D721Med (cell line): ENCODE measurements at places on chromosomes 1 and 21.

- DNase-seq, result no peak
Measured at GRCh38 chr1:58304346-58304975, 242.1 kb downstream of the OMA1 start.

DNA sequence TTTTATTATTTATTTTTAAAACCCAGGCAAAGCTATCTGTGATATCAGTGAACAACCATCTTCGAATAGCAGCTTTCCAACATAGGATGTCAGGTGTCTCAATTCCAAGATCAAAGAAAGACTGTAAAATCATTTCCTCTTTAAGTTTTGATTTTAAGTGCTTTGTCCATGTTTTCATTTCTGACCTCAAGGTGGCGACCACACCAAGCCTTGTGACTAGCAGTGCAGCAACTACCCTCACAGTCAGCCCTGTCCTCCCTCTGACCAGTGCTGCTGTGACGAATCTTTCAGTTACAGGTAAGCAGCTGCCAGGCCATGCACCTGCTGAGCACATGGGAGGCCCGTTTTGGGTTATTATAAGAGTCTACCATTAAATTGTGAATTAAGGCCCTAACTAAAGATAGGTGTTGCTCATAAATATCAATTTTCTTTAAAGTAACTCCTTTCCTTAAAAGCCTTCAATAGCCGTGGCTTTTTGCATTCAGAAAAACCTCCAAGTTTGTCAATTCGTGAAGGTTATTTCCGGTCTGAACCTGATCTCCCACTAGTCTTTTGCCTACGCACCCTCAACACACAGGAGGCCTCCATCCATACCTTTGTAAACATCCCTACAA, 117.0 kb downstream of the CD247 start:
- no peak for DNase-seq

DNA sequence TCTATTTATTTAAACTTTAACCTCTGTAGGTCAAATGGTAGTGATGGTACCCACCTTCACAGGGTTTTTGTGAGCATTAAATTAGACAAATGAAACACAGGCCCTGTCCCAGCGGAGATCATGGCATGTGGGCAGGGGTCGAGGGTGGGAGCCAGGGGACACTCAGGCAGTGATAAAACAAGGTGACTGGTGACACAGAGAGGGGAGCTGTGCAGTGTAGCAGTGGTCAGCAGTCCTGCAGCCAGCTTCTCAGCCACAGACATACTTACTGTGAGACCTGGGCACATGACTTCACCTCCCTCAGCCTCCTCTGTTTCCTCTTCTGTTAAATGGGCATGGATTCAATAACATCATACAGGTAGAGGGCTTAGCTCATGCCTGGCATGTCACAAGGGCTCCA, 44.9 kb downstream of the SRRM1 start:
- DNase-seq, result no peak

DNA sequence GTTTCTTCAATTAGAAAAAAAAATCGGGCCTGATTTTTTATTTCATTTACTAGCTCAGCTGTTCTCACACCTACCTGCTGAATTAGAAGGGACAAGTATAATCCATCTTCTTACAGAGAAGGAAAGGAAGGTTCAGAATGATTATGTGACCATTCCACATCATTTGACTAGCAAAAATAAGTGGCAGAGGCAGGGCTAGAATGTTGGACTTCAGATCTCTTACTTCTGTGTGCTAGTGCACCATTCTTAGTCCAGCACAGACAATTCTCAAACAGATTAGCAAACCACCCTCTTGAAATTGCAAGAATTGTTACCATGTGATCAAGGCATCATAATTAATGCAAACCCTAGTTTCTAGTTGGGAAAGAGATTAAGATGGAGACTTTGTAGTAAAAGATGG, 32.7 kb downstream of the CTH start:
- DNase-seq, result no peak

DNA sequence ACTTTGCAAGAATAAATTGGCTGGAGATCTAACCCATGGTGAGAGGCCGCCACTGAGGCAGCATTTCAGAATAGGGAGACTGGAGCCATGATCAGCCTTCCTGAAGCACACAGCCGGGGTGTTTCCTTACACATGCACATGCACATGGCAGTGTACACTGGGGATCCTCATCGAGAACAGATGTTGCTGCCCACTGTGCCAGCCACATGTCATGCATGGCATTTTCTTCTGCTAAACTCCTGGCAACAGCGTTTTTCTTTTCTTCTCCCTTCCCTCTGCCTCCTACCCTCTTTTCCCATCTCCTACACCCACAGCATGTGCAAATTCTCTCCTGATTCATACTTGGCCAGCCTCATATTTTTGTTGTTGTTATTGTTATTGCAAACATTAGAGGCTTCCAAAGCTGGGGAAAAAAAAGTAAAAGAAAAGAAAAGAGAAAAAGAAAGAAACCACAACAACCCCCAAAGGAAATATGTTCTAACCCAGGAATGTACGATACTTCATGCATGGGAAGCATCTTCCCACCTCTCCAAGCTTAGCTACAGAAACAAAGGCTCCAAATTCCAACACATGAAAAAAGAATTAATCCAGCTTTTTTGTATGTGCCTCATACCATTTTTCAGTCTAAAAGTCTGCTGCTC, 344.0 kb downstream of the ASTN1 start:
- no peak for DNase-seq

GRCh38 chr1:181178241-181178879, 89.9 kb downstream of the IER5 start:
- no peak for DNase-seq

DNA sequence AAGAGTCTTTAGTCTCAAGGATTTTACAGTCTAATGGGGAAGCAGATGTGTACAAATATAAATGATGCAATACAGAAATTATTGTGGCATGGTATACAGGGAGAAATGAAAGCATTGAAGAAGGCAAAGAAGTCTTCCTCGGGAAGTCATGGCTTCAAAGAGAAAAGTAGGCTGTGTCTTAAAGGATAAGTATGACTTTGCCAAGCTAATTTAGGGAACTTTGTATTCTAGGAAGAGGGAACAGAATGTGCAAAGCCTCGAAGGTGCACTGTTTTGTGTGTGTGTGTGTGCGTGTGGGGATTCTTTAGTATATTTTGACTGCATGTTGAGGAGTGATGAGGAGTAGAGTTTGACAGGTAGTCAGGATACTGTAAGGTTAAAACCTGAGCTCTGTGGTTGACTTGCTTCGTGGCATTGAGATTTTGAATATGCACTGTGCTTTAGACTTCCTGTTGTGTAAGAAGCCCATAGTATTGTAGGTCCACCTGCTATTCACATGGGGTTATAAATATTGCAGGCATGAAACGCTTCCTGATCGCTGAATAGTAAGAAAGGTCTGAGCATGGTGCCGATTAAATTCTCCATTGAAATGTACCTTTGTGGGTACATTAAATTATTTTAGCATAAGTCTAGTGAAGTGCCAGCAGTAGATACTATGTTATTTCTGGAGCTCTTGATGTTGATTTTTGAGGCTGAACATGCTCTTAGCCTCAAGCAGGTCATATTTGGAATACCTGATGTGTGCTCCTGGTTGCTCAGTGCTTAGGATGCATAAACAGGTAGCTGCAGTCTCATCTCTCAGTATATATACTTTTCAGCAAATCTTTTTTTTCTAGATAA, 8.0 kb downstream of the SMAP2 start:
- DNase-seq, result no peak

DNA sequence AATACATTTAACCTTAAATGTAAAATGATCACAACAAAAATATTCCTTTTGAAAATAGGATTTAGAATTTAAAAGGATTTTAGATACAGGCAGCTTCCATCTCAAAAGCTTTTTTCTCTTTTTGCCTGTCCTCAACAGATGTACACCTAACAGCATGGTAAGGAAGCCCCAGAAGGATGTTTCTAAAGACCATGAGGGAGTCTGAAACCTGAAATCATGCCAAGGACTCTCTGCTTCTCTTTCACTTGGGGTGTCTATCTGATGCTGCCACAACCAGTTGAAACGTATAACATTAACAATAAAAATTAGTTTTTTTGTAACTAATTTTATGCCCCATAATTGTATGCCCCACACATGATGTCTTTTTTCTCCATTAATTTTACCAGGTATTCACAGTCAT, 5.4 kb upstream of the ZNF281 start:
- DNase-seq, result no peak

DNA sequence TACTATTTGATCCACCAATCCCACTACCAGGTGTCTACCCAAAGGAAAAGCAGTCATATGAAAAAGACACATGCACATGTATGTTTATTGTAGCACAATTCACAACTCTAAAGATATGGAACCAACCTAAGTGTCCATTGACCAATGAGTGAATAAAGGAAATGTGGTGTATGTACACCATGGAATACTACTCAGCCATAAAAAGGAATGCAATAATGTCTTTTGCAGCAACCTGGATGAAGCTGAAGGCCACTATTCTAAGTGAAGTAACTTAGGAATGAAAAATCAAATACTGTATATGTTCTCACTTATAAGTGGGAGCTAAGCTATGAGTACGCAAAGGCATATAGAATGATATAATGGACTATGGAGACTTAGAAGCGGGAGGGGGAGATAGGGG, 12.6 kb downstream of the ADIPOR1 start:
- no peak for DNase-seq

DNA sequence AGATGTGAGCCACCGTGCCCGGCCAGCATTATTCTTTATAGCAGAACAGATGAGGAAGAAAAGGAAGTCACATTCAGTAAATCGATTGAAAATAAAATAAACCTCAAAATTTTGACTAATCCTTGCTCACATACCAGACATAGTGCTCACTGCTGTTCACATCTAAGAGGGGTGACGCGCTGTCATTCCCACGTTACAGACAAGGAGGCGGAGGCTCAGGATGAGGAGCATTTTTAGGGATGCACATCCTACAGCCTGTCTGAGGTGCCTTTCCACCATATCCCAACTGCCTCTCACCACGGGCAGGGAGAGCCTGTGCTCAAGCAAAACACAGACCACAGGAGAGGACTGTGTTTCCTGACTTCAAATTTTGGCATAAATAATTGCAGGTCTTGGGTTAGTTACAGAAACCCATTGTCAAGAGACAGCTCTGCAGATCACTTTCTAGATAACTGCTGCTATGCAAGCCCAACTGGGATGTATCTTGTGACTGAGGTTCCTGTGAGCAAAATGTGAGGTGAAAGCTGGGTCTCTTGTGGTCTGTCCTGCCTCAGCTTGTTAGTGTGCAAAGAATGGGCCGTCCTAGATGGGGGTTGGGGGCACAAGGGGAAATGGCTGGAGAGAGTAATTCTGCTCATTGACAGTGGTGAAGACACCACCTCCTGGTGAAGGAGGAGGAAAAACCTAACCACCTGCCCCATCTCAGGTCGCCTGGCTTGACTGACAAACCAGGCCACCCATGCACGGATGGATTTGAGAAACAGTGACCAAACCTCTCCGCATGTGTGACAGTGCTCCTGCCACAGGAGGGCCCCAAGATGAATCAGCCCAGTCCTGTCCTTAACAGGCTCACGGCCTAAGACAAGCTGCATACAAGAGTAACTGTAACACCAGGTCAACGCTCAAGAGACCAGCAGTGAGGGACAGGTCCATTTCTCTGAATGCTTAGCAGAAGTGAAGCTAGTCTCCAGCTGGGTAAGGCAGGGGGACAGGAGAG, 8.2 kb downstream of the TNN start:
- DNase-seq, result no peak

GRCh38 chr21:41562101-41563000, 54.4 kb upstream of the TMPRSS2 start:
- no peak for DNase-seq

DNA sequence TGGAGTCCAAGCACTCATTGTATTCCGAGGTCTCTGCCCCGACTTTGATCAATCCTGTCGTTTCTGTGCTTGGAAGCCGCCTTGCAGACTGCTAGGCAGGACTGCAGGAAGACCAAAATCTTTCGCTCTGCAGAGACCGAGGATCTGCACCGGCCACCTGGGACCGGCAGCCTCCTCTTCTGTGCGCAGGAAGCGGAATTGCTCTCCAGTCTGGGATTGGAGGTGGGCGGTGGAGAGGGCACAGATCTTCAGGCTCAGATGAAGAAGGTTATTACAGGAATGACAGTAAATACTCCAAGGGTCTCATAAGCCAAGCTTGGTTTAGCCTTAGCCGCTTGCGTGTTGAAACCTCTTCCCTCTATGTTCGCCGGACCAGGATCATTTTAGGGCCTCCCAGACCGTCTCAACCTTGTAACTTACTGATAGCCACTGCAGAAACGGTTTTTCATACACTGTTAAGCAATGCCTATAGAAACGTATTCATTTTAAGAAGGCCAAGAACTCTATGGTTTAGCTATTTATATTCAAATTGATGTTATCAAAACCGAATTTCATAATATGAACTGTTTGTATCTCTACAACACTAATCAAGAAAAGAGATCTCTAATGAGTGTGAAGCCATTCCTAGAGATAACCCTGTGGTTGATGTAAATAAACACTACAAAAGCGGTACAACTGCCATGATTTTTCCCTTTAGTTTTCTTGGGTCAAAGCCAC, 1.1 kb downstream of the MIA3 start:
- DNase-seq, result no peak

DNA sequence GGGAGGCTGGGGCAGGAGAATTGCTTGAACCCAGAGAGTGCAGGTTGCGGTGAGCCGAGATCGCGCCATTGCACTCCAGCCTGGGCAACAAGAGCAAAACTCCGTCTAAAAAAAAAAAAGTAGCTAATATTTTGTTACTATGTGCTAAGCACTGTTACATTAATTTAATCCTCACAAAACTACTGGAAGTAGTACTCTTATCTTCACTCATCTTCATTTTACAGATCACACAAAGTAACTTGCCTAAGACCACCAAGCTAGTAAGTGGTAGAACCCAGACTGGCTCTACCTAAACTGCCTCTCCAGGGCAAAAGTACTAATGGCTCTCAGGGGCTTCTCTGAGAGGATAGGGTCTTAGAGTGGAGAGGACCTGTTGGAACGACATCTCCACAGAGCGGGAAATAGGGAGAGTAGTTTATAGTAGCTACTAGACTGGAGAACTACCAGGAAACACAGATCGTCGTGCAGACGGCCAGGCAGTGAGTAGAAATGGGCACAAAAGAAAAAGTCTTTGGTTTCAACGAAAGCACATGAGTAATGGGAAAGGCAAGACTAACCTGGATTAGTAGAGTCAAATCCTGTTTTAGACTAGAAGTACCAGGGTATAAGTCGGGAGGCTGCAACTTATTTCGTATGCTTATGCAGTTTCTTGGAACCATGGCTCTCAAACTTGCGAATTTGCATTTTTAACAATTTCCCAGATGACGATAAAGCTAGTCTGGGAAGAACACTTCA, 1.4 kb downstream of the CLCC1 start:
- DNase-seq, result no peak

DNA sequence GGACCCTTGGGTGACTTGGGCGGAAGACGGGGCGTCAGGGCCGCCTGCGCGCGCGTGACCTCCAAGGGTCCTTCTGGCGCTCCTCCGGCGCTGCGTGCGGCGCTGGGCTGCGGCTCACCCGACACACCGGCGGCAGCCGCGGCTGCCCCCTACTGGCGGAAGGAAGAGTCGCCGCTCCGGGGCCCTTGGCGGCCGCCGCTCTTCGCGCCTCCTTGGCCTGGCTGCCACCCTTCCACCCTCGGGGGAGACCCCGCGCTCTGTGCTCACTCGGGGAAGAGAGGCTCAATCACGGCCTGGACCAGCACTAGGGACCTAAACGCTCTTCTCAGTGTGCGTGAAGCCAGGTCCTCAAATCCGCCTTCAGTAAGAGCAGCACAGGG, 89.7 kb downstream of the DMRTA2 start:
- peak; percentile 74 for DNase-seq
